ENCODE measurements at places on chromosomes 7 and 10.

DNA sequence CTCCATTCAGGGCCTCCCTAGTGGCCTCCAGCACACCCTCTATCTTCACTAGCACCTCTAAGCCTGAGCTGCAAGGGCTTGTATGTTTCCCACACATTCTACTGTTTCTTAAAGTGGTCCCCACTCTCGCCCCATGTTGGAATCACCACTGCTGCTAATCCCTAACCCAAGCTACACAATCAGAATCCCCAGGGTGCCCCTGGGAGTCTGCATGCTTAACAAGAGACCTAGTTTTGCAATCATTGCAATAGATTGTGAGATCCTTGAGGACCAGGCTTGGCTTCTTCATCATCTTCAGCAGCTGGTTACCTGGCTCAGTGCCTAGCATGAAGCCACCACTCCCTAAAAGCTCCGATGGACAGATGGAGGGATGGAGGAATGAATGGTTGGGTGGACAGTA, 113.9 kb downstream of the MYOF start:
- no peak for DNase-seq

- DNase-seq, result no peak
Observed at GRCh38 chr10:125761961-125762360, 13.7 kb downstream of the MMP21 start.

- no peak for DNase-seq
Observed at GRCh38 chr7:894164-894867, 18.0 kb downstream of the GET4 start.

GRCh38 chr10:35040760-35041501, 49.2 kb downstream of the CUL2 start:
- no peak for DNase-seq

GRCh38 chr7:17205910-17206309, 92.5 kb upstream of the AHR start:
- DNase-seq, result no peak

DNA sequence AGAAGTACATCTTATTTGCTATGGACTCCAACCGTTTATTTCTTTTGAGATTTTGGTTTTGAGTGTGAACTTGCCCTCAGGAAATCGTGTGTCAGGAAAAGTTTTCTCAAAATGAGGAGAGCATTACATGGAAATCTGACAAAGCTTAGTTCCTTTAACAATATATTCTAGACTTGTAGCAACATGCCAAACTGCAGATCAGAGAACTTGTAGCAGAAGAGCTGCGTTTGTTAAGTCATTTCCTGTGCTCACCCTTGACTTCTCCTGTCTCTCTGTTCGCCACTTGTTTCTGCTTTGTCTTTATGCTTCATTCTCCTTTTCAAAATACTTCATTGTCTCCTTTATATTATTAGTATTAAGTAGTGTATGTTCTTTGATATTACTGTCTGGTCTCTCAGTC, 116.6 kb upstream of the FOXP2 start:
- DNase-seq, result no peak

GRCh38 chr10:120980279-120981255, 129.4 kb downstream of the WDR11 start:
- no peak for DNase-seq

GRCh38 chr10:11702264-11702663, 39.9 kb upstream of the ECHDC3 start:
- peak; percentile 12 for DNase-seq

DNA sequence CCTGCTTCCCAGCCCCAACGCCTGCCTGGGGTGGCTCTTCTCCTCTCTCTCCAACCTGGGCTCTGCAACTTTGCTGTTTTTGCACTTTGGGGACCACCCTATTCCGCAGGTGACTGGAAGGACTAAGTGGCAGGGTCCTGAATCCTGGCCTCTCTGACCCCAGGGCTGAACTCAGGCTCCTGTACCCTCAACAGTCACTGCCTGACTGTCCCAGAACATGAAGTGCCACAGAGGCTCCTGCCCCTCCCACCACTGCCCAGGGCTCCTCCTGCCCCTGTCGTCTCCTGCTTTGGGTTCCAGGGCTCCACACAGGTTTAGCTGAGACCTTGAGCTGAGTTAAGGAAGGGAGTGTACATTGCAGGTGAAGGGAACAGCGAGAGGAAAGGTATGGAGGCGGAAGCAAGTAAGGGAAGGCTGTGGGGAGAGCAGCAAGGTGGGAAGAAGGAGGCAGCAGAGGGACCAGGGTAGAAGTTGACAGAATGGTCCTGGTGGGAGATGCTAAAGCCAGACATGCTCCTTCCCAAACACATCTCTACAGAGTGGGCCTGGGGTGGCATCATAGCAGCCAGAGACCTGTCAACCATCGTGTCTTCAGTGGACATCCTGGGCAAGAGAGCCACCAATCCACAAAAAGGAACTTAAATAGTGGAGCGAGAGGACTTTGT, 5.7 kb upstream of the GRID1 start:
- DNase-seq, result no peak

DNA sequence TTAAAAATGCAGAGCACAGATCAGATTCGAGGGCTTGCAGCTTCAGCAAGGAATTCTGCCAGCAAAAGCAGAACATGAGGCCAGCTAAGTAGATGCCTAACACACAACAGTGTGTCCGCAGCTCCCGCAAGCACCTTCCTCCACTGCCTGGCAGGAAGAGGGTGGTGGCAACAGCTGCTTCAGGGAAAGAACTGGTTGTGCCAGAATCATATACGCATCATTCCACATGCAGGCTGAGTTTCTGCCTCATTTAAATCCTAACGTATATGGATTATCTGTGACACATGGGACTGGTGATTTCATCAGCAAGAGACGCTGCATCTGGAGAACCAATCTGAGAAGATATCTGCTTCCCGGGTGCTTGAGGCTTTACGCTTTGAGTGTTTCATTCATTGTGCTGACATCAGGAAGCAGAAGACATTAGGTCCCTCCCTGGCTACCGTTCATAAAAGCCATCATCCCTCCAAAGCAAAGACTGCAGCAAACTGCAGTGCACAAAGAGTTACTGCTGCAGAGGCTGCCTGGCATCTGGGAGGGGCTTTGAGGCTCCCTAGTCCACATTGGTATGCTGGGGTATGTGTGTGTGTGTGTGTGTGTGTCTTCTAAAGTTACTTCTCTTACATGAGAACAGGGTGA, 78.8 kb downstream of the FAM13C start:
- DNase-seq, result no peak

DNA sequence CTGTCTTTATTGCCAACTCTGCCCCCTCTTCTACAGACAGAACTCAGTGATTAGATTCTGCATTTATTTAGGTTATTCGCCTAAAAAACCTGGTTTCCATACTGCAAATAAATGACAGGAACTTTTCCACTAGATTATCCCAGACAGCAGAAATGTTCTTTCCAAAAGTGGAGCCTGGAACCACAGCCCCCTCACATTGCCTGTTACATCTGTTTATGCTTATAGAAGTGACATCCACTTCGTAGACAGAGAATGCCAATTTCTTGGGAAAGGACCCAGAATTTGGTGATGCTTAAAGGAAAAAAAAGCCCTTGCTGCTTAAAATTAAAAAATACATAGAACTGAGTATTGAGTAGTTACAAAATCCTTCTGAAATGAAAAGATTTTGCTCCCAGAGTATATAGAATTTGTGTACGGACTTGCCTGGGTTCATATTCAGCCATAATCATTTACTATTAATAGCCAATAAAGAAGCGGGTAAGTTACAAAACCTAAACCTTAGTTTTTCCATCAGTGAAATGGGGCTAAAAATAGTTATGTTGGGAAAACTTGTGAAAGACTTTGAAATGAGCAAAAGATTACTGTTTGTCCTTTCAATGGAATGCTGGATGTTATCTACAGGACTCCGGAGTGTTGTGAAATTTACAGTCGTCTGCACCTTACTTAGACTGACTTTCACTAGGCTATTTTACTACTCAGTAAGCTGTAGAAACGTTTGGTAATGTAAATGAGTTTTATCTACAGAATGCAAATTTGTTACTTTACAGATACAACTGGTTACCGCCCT, 1.1 kb upstream of the PPP1R9A start:
- no peak for DNase-seq

DNA sequence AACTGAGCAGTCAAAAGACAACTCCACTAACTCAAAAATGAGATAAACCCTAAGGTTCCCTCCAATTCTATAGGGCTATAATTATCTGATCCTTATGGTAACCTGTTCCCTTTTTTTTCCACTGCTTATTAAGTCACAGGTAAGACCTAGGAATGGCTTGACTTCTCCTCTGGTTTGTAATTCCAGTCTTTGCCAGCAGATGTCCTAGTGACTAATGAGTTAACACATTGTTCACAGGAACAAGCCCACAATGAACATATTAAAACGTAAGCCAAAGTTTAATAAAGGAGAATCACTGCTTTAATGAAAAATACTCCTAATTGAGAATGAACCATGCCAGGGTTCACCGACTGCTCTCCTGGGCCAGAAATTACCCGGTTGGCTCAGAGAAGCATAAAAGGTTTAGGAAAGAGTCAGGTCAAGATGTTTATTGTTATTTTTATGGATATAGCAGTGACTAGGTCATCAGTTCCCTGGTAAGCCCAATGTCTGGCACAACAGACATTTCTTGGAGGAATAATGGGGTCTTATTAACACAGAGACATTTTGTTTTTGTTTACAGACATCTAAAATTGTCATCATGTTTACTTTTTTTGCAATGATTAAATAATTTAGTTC, 120.1 kb downstream of the ELAPOR2 start:
- no peak for DNase-seq

- DNase-seq, result no peak
Observed at GRCh38 chr7:2702594-2702957, 14.6 kb downstream of the AMZ1 start.

DNA sequence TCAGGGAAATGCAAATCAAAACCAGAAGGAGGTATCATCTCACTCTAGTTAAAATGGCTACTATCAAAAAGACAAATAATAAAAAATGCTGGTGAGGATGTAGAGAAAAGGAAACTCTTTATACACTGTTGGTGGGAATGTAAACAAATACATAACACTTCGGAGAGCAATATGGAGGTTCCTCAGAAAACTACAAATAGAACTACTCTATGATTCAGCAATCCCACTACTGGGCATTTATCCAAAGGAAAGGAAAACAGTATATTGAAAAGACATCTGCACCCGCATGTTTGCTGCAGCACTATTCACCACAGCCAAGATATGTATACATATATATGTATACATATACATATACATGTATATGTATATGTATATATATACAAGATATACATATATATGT, 94.2 kb downstream of the C10orf90 start:
- no peak for DNase-seq

- no peak for DNase-seq
Observed at GRCh38 chr7:151686826-151687225, 167.1 kb upstream of the RHEB start.

GRCh38 chr10:62540389-62540788, 166.2 kb downstream of the ZNF365 start:
- no peak for DNase-seq

DNA sequence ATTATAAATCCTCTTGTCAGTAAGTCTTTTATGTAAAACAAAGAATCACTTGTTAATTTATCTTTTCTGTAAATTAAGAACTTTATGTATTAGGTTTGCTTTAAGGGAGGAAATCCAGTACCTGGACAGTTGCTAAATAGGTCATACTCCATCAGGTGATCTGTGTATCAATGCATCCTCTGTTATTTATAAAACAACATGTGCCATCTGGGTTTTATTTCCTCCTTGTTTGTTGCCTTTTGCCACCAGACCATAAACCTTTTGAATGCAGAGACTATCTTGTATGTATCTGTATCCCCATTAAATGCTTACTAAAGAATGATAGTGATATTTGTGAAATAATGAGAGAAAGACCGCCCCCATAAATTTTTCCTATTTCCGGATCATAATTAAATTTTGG, 70.0 kb downstream of the SLC35B4 start:
- no peak for DNase-seq

- no peak for DNase-seq
Observed at GRCh38 chr7:83996879-83997278, 197.7 kb downstream of the SEMA3A start.

DNA sequence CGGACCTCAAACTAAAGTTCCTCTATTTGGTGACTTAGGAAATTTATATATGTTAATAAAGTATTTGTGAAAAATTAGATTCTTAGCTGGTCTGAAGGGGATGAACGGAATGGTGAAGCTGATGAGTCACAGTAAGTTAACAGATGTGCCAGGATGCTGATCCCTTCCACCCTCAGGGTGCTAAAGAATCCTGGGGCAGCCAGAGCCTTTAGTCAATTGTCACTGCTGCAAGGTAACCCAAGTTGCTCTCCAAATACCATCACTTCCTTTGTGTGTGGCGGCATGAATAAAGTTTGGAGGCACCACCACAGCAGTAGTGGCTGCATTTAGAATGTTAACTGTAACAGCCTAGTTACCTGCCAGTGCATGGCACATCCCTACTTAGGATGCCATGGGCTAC, 222.6 kb upstream of the PPP1R3A start:
- DNase-seq, result no peak
